K562 (cell line): ENCODE measurements at places on chromosomes 3 and 15.

- no peak for DNase-seq
Observed at GRCh38 chr3:62922326-62922725, 47.1 kb upstream of the CADPS start.

DNA sequence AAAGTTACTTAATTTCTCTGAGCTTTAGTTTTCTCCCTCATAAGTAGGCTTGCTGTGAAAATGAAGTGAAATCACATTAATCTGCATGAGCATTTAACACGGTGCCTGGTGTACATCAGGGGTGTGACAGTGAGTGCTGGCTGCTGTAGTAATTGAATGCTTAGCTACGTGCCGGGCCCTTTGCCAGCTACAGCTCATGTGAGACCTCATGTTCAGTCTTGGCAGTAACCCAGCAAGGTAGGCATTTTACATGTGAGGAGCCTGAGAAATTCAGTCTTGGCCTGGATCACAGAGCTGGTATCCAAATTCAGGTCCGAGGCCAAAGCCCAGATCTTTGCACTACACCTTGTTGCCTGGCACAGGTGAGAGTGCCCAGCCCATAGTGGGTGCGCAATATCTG lies 9.1 kb downstream of the GHRL start:
- no peak for DNase-seq

- no peak for DNase-seq
Observed at GRCh38 chr15:40776537-40777141, 6.9 kb downstream of the C15orf62 start.

- DNase-seq: no peak
Observed at GRCh38 chr3:60304112-60304511, 947.1 kb downstream of the FHIT start.

- no peak for DNase-seq
Observed at GRCh38 chr3:32758375-32758753, 59.4 kb upstream of the TRIM71 start.

DNA sequence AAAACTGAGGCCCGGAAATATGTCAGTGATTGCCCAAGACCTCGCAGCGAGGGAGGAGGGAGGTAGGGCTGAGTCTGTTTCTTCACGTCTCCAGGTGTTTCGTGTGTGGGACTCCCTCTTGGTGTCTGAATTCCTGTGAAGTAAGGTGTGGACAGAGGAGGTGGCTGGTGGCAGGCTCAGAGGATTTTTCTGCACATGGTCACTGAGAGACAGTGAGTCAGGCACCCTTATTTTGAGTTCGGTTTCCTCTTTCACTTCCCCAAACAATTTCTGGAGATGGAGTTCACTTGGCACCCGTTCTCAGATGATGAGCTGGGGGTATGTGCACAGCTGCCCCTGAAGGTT lies 46.3 kb upstream of the VPS8 start:
- DNase-seq: no peak

DNA sequence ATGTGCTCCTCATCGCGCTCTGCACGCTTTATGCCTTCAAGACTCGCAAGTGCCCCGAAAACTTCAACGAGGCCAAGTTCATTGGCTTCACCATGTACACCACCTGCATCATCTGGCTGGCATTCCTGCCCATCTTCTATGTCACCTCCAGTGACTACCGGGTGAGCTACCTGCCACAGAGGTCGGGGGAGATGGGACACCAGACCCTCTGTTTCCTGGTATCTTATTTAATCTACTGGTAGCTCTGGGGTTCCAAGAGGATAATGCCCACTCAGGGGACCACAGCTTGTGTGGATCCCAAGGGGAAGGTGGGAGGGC lies 9.1 kb downstream of the GRM2 start:
- DNase-seq: no peak

GRCh38 chr3:3189102-3189727 lies 9.7 kb upstream of the CRBN start:
- DNase-seq: peak; percentile 39

GRCh38 chr3:186427627-186428281 lies 65.7 kb upstream of the DGKG start:
- no peak for DNase-seq

GRCh38 chr3:169283951-169284350 lies 379.6 kb downstream of the MECOM start:
- no peak for DNase-seq

DNA sequence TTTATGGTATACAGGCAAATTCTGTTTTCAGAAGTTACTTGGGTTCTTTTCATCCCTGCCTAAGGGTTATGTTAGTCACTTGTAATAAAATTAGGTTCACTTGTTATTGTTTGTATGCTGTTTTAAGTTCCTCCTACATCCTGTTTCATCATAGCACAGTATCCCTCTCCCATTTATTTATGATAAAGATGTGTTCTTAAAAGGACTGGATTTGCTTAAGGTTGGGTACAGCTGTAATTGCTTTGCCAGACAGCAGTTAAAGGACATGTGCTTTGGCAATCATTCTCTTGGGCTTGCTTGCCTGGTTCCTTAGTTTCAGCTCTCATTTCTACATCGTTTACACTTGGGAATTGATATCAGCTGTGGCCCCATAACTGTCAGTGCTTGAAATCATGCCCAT lies 11.7 kb downstream of the ATP2C1 start:
- no peak for DNase-seq

DNA sequence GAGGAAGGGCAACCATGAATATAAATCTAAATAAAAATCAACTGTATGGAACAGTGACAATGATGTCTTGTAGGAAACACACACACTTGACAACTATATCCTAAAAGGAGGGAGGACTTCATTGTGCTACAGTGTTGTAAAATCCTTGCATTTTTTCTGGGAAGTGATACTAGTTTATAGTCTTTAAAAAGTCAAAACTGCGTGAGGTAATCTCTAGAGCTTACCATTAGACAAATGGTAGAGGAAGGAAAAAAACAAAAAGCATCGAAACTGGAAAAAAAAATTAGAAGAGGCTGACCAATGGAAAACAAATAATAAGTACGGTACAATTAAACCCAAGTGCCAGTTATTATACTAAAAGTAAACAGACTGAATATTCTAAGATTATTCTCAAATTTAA lies 38.7 kb downstream of the CHSY1 start:
- DNase-seq: no peak

GRCh38 chr15:90679959-90680358 lies 37.2 kb upstream of the BLM start:
- DNase-seq: no peak

DNA sequence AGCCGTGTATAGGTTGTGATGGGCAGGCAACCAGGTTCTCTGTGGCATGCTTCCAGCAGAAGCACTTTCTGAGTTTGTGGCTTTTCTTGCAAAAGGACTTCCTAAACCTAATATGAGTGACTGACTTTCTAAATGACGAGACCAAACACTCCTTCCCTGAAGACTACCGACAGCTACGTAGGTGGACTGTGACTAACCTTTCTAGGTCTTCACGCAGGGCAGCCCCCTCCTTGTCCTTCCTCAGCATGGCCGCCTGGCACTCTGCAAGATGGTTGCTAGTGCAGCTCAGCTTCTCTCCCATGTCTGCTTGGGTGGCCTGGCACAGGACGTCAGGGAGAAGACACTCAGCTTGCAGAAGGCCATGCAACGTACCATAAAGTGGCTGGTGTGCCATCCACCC lies 20.9 kb downstream of the CXCR6 start:
- DNase-seq: no peak

DNA sequence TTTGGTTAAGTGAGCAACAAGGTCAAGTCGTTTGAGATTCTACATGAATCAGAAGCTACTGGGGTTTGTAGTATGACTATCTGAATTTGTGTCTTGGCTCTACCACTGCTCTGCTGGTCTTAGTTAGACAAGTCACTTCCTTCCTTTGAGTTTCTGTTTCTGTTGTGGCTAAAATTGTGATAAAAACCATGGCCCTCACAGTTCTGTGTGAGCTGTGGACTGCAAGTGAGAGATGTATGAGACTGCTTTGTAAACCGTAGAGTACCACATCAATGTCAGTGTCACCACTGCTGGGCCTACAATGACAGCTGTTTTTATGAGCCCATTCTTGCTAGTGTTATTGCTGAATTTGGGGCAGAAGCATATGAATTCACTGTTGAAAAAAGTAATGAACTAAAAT lies 32.7 kb downstream of the RARB start:
- DNase-seq: no peak

GRCh38 chr3:94206291-94206690 lies 143.4 kb downstream of the NSUN3 start:
- no peak for DNase-seq

DNA sequence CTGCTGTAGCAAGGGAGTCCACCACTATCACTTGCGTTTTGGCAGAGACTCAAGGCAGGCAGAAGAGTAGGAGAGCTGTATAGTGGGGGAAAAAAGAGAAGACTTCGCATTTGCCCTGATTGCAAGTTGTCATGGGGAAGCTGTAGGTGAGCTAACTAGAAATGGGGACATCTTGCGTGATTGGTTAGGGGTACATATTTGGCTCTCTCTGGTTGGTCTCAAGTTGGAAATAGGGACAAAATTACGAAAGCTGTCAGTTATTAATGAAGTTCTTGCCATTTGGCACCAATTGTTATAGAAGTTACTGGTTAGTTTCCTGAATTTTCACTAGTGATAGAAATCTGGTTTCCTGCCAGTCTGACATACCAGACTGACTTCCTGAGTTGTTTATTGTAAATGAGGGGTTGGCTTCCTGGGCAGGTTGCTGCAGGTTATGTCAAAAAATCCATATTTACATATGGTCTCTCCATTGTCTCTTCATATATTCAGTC lies 8.2 kb upstream of the SENP7 start:
- DNase-seq: no peak

- no peak for DNase-seq
Observed at GRCh38 chr3:139332092-139332491, 11.7 kb upstream of the MRPS22 start.

DNA sequence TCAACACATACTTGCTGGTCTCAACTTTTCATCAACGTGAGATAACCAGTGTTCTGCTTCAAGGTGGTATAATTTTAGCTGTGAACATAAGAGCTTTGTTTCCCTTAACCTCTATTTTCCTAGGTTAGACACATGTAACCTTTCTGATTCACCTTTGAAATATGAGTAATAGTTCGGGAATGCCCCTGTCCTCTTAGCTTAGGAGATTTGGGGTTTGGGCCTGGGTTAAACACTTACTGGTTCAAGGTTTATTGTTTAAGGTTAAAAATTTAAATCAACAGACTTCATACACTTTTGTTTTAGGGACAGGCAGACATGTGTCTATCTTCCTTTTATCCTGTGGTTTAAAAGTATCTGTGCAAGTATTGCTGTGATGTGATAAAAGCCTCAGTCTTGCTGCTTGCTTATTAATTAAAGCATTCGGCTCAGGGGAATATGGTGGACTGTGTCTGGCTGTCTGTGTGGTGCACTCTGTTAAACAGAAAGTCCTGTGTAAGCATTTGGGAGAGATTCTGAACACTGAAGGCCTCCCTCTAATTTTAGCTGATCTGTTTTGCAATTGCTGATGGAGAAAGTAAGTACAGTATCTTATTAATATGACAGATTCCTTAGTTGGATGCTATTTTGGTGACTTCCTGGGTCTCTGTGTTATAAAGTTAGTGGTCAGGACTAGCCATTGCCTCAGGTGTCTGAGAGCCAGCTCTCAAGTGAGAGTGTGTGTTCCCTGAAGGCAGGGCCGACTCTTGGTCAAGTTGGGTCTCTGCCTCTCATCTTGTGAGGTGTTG lies 81.8 kb downstream of the USP13 start:
- no peak for DNase-seq

- no peak for DNase-seq
Observed at GRCh38 chr3:97817965-97818364, 3.8 kb upstream of the CRYBG3 start.

DNA sequence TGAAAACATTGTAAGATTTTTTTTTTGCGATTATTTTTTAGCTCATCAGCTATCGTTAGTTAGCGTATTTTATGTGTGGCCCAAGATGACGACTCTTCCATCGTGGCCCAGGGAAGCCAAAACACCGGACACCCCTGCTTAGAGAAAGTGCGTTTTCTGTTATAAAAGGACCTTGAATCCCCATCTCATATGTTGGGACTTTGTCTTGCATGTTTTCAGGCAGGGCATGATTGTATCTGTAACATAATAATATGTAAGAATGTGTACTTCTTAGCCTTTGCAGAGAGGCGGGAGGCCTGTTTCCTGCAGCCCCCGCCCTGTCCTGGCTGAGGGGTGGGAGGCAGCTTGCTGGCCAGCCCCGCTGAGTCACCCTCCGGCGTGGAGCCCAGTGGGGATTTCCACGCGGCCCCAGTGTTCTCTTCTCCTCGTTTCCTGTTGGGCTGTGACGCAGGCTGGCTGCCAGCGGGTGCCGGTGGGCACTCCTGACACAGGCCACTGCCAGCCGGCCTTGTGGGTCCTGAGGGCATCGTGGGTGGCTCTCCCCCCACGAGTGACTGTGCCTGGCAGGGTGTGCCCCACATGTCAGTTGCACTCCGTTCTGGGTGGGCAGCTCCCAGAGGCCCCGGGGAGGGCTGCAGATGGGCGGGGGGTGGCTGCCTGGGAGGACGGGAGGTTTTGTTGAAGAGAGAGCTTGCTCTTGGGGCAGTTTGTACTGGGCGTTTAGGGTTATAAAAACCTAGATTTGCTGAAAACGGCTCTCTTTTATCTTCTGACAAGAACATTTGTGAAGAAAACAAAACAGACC lies 55.6 kb downstream of the SMAD3 start:
- DNase-seq: peak; percentile 47

DNA sequence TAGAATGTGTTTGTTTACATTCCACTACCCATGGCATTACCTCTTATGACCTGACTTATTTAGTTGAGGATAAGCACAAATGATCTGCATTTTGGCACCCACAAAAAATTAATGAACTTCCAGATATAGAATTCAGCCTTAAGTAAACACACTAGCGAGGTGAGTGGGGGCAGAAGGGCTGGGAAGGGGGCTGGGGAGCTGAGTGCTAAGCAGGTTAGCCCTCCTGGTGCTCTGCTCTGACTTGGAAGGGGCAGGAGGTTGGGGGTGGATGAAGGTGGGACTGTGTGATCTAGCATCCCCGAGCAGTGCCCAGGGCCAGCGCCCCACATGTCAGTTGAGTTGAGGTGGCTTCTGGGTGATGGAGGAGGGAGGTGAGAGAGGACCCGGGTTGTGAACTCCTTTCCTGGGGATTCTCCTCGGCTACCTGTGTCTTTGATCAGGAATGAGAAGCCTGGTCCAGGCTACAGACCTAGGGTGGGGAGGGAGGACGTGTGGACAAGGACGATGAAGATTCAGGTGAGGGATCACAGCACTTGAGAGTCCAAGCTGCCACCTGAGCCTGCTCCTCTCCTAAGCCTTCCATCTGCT lies 178.6 kb upstream of the SMAD3 start:
- no peak for DNase-seq

DNA sequence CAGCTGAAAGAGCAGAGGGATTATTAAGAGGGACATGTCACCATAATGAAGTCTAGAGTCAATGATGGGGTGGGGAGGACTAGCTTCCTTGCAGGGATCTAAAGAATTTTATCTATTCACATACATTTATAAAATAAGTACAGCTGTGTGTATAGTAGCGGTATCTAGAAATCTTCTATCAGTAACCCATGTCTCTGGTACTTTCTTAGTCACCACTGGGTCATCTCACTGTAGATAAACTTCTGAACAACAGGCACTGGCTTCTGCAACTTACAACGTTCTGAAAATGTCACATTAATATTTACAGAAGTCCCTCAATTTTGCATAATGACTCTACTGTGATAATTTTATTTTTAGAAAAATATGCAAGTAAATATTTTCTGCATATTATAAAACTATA lies 401.7 kb downstream of the TBC1D5 start:
- DNase-seq: no peak
